ENCODE measurements at places on chromosomes 1 and 21.

GRCh38 chr1:100178091-100178490, at the start of gene LRRC39:
Gene LRRC39 (minus strand): TSS chr1:100178256. CDS start chr1:100168516, 9,740 bp downstream.
- no peak for DNase-seq

GRCh38 chr1:2284932-2285331, 56.8 kb downstream of the SKI start:
- no peak for DNase-seq

GRCh38 chr1:225670806-225671733, 18.1 kb upstream of the ENAH start:
- DNase-seq, result no peak

GRCh38 chr1:230113593-230114236, 46.7 kb downstream of the GALNT2 start:
- DNase-seq, result no peak

- DNase-seq, result no peak
Observed at GRCh38 chr1:178094739-178095645, 1.1 kb downstream of the RASAL2 start.

DNA sequence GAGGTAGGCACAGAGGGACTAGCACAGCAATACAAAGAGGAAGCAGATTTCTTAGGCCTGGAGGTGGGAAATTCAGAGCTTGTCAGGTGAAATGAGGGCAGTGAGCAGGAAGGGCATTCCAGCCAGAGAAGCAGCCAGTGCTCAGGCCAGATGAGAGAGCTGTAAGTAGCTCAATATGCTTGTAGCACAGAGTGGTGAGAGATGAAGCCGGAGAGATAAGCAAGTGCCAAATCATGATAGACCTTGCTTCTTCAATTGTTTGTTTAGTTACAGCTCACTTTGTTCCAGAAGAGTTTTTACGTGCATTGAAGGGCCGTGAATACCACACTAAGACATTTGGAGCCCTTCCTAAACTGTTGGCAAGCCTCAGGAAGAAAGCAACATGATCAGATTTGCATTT, 42.0 kb upstream of the ADAMTS1 start:
- DNase-seq, result no peak

DNA sequence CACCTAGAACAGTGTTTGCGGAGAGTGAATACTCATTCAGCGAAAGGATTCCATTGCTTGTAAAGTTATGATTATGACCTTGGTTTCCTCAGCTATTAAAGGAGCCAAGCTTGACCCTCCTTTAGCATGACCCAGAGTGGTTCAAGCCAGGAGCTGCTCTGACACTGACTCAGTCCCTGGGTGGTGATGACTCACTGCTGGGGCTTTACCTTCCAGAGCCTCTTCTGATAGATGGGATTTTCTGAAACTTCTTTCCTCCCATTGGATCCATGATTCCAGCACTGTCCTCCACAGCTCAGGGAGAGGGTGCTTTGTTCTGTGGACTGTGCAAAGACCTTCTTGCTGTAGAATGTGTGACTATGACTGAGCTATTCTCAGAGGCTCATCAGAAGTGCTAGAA, 77.4 kb downstream of the S1PR1 start:
- no peak for DNase-seq

DNA sequence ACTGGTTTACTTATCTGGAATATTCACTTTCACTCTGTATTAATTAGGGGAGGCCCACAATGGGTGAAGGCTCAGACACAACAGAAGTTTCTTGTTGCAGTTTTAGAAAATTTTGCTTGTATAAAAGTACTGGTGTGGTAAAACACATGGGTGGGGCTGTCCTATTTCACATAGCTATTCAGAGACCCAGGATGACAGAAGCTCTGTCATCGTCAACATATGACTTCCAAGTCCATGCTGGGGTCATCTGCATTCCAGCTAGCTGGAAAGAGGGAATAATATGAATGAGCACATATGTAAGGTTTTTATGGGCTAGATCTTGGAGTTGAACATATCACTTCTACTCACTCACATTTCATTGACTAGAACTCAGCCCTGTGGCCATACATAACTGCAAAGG, 166.4 kb upstream of the KCTD3 start:
- no peak for DNase-seq

GRCh38 chr1:44642255-44642654, 32.0 kb downstream of the TMEM53 start:
- no peak for DNase-seq

- no peak for DNase-seq
Observed at GRCh38 chr1:216582151-216582550, 141.1 kb downstream of the ESRRG start.

DNA sequence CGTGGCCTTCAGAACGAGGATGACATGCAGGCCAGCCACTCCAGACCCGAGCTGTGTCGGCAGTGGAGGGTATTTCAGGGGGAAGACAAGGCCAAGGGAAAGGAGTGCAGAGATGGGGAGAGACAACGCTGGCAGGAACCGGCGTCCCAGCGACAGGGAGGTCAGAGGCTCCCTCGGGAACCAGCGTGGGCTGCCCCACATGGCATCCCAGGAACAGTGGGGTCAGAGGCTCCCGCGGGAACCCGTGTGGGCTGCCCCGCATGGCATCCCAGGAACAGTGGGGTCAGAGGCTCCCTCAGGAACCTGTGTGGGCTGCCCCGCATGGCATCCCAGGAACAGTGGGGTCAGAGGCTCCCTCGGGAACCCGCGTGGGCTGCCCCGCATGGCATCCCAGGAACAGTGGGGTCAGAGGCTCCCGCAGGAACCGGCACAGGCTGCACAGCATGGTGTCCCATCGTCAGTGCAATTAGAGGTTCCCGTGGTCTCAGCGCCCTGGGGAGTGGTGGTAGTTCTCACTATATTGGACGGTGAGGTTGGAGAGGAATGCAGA, 43.0 kb downstream of the SLC19A1 start:
- no peak for DNase-seq

DNA sequence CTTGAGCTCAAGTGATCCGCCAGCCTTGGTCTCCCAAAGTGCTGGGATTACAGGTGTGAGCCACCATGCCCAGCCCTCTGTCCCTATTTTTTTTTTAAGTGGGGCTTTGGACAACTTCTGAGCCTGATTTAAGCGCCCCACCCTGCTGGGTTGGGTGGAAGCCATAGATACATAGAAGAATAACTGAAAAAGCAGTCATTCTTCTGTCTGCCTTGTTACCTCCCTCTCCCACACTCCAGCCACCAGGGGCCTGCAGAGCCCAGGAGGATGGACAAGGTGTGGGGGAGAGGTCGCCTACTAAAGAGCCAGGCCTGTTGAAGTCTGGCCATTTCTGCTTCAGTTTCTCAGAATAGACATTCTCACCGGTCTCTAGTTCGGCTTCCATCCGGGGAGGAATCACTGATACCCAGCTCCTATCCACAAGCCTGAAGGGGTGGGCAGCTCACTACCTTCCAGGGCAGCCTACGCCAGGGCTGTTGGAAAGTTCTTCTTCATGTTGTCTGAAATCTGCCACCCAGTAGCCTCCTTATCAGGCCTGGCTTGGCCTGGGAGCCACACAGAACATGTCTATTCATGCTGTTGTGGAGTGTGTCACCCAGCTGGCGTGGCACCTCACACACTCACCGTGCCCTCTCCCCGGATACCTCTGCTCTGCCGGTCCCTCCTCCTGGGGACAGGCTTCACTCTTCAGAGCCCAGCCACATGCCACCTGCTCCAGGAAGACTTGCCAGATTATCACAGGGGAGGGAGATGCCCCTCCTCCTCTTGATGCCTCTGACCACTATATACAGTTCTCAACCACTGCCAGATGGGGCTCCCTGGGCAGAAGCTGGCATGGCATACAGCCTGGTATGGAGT, 27.7 kb downstream of the KNCN start:
- no peak for DNase-seq

DNA sequence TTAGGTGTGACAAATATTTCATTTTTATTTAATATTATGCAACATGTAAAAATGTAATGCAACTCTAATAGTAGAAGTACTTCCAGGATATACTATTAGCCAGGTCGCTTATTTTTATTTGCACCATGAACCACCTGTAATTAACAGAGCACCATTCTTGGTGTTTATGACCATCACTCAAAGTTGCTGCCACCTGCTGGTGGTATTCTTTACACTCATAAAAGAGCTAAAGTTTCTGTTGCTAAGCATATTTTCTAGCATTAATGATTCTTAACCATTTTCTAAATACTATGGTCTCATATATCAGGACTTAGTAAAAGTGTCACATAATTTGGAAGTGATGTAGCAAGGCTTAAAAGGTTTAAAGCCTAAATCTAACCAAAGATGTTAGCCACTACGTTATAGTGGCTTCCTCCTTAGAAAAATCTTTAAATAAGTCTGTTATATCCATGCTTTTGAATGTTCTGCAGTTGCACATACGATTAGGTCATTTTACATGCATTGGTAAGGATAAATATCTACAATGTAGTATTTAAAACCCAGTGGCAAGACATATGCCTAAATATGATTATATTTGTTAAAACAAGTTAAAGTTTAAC, 244.5 kb downstream of the NEGR1 start:
- peak; percentile 11 for DNase-seq

DNA sequence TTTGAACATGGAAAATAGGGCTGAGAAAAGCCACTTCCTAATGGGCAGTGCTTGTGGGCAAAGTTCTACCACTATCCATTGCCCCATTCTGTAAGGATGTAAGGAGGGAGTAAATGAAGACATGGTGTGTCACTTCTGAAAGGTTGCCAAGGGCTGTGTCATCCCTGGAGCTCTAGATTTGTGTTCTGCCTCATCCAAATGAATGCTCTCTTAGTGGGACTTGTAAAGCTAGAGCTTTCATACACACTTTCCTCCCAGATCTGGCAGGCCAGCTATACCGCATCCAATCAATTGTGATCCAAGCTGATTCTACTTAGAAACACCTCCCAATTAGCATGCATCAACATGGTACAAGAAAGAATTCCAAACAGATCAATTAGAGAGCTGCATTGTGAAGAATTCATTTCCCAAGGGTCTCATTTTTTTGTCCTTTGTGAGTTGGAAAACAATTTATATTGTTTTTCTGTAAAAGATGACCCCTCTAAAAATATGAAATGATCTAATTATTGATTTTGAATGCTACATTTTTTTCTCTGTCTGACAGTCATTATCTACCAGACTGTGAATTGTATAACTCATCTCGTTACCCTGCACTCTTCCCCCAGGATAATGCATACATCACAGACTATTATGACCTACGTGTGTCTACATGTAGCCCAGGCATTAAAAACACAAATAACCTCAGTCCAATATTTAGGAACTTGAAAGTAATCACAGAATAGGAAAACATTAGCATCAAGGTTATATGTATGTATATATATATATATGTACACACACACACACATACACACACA, 117.1 kb upstream of the DUSP10 start:
- no peak for DNase-seq

- DNase-seq, result no peak
Observed at GRCh38 chr21:14438211-14438610, 55.3 kb upstream of the HSPA13 start.

DNA sequence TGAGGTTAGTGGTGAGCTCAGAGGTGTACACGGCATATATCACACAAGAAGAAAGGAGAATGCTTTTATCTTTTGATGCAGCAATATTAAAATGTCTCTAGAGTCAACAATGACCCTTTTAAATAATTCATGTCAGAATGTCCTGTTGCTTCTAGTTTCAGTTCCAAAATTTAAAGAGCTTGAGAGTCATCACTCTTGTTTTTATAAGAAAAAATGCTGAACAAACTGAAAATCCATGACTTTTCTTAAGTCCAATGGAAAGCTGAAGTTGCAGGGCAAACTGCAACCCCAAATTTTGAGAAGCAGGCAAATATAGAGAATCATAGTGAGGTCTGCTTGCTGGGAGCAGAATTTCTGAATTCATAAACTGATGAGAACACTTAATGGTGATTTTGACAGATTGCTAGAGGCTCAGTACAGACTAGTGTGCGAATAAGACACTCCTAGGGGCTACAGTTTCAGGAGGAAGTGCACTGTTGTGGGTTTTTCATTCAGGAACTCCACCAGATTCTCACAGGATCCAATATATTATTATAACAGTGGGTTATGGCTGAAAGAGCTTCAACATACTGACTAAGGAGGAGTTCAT, 135.1 kb downstream of the CLIC6 start:
- DNase-seq, result no peak

- DNase-seq, result no peak
Observed at GRCh38 chr1:229613938-229614337, 12.0 kb downstream of the TAF5L start.

DNA sequence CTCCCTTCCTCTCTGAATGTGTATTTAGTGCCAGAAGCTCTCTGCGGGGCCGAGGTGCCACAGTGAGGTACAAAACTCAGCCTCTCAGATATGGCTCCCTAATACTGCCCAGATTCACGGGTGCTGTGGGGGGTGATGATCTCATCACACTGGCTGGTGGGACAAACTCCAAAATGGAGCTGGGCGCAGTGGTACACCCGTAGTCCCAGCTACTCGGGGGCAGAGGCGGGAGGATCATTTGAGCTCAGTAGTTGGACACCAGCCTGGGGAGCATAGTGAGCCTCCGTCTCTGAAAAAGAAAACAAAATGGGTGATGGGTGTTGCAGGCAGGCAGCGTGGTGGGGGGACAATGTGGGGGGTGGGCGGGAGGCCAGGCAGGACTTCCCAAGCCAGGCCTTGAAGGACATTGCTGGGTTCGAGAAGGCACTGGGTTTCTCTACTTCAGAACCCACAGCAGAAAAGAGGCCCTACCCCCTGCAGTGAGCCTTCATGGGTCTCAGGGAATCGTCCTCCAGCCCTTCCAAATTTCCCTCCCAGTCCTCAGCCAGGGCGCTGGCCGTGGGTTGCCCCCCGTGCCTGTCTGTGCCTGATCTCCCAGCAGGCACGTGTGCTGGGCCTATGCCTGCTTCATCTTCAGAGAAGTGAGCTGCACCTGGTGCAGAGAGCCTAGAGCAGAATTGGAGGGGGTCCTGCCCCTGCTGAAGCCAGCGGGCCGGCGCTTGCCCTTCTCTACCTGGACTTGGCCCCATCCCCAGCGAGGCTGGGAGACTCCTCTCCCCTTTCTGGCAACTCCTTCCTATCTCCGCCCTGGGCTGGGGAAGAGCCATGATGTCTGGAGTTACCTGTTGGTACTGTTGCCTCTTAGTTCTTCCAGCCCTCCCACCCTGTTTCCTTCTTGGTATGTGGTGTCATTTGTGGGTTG, 14.0 kb downstream of the H6PD start:
- no peak for DNase-seq

DNA sequence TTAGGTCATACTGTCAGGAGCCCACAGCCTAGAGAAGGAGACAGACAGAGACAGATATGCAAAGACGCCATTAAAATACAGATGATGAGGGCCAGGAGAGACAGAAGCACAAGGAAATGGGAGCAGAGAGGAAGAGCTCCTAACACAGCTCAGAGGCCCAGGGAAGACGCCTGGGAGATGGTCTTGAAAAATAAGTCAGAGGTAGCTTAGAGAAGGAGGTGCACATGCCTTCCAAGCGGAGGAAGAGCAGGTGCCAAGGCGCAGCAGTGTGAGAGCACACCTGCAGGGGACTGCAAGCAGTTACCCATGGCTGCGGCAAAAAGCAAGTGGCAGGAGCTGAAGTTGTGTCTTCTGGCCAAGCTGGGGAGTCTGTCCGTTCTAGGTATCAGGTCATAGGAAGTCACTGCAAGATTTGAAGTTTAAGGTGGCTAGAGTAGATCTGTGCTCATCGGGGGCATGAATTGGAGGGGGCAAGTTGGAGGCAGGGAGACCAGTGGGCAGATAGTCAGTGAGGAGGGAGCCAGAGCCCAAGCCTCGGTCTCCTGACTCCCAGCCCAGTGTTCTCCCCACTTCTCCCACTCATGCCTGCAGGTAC, 1.3 kb upstream of the TRABD2B start:
- DNase-seq, result no peak

GRCh38 chr1:5973771-5974170, 18.5 kb downstream of the NPHP4 start:
- no peak for DNase-seq

- no peak for DNase-seq
Observed at GRCh38 chr1:234709473-234710228, 99.7 kb upstream of the IRF2BP2 start.

GRCh38 chr21:45997495-45998275, 16.1 kb downstream of the COL6A1 start:
- DNase-seq, result no peak

All from AG09319 (cell line).